ENCODE measurements at places on chromosomes 3 and 15.

DNA sequence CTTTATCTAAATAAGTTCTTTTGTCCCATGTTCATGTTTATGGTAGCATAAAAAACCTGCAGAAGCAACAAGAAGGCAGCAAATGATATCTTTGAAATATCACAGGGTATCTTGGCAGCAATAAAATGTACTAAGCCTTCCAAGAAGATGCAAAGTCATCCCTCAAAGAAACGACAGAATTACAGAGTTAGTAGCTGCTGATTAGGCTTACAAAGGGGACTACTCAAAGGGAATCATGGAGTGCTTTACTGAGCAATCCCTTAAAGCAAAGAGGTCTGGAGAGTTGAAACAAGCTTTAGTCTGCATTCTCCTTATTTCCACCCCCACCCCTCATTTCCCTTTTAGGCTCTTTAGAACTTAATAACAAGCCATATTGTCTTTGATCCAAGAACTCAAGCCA is 935.0 kb downstream of the SQOR start:
- no peak for DNase-seq

DNA sequence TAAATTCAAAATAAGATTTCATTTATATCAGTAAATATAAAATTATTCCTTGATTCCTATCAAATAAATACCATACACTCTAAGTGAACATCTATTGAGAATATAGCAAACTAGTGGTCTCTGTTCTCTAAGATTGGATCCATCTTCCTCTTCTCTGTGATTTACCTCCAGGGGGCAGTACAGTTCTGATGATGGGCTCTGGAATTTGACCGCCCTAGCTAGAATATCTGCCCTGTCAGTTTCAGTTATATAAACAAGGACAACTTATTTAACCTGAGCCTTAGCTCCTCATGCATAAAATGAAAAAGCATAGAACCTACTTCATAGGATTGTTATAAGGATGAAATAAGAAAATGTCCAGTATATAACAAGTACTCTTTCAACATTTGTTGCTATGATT is 171.1 kb upstream of the CCDC54 start:
- peak; percentile 53 for DNase-seq

DNA sequence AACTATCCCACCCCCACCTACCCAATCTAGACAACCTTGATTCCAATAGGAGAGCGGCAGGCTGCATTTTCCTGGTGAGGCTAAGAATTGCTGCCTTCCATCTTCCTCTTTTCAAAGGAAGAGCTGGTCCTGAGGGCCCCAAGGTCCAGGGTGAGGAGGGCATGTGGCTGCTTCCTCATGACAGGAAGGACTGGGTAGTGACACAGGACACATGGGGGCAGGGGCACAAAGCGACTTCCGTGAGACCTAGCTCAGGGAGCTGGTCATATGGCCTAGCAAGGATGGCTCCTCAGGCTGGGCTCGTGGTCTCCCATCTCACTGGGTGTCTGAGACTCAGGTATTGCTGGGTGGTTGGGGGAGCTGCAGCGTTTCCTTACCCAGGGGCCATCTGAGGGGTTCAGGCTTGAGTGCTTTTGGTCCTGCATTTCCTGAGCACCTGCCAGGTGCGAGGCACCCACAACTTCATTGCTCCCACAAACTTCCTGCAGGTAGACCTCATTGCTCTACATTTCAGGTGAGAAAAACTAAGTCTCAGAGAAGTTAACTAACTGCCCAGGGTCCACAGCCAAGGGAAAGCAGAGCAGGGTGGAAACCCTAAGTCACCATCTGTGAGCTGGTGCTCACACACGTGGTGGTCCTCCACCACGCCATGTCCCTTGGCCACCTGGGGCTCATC is 160.0 kb upstream of the TLE3 start:
- DNase-seq = peak; percentile 45

DNA sequence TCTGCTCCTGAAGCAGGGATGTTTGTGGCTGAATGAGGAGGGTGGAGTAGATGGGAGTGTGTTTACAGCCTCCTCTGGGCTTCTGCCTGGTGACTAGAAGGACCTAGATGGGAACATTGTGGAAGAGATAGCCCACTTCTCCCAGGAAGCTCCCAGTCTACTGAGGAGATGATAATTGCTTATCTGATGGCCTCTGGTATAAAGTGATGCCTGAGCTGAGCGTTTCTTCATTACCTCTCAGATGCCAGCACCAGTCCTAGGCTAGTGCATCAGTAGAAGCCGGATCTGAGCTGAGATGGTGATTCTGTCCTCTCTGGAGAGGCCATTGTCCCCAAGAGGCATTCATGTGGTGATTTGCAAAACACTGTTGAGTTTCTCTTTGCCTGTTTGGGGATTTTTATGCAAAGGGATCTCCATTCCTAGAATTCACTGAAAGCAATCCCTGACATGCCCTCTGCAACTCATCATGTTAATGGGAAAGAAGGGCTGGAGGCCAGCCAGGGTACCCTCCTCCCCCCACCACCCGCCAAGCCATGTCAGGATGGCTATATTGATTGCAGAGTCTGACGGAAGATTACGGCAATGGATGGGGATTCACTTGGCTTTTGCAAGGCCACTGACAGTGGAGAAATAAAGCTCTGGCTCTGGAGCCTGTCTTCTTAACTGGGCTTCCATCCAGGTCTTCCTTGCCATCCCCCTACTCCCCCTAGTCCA is 166.4 kb upstream of the ROPN1 start:
- no peak for DNase-seq

GRCh38 chr15:40928821-40929659 is at the start of gene DLL4:
Gene DLL4, plus strand, starts transcription at chr15:40929340. Its CDS starts 329 bp downstream, at chr15:40929669.
- peak; percentile 79 for DNase-seq

DNA sequence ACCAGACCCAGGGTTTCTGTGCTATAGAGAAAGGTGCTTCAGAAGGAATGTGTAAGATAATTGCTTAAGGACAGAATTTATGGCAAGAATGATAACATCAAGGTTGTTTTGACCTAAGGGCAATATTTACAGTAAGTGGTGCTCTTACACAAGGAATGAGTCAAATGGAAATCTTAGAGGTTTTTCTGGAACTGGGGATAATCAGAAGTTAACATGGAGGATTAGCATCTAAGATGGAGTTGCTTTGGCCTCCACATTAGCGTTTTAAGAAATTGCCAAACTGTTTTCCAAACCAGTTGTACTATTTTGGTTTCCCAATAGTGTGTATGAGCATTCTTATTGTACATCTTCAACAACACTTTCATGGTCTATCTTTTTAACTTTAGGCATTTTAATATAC is 3.1 kb downstream of the WDR93 start:
- no peak for DNase-seq

DNA sequence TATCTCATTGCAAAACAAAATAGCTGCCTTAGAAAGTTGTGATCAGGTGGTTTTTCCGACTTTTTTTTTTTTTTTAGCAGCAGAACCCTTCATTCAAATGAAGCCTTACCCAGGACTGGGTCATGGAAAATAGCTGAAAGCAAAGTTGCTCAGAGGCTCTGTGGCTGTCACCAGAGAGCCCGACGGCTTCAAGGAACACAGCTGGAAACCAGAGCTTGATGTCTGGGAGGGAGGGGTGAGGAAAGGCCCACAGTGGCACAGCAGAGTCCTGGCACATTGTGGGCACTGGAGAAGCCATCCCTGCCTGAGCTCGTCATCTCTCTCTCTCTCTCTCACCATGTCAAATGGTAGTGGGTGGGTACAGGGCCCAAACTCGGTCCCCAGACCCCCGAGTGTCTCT is 77.5 kb downstream of the RPN1 start:
- DNase-seq = no peak

- DNase-seq = no peak
These were observed 10.7 kb upstream of the SHISA5 start for GRCh38 chr3:48514431-48515227.

- DNase-seq = no peak
These were observed 63.7 kb downstream of the KLF15 start for GRCh38 chr3:126293370-126294082.

GRCh38 chr3:151282921-151283320 is 4.6 kb upstream of the P2RY14 start:
- DNase-seq = peak; percentile 65

DNA sequence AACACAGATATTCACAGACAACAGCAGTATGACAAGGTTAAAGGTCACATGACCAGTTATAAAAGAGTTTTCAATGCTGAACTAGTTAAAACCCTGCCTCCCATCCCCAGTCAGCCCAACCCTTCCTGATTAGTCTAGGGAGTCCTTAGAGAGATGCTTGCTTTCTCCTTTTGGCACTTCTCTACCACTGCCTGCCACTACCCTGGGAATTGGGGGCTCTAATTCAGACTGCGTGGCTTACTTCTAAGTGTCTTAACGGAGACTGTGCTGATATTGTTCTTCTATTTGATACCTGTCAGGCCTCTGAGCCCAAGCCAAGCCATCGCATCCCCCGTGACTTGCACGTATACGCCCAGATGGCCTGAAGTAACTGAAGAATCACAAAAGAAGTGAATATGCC is 11.7 kb upstream of the TRA2B start:
- DNase-seq = no peak

DNA sequence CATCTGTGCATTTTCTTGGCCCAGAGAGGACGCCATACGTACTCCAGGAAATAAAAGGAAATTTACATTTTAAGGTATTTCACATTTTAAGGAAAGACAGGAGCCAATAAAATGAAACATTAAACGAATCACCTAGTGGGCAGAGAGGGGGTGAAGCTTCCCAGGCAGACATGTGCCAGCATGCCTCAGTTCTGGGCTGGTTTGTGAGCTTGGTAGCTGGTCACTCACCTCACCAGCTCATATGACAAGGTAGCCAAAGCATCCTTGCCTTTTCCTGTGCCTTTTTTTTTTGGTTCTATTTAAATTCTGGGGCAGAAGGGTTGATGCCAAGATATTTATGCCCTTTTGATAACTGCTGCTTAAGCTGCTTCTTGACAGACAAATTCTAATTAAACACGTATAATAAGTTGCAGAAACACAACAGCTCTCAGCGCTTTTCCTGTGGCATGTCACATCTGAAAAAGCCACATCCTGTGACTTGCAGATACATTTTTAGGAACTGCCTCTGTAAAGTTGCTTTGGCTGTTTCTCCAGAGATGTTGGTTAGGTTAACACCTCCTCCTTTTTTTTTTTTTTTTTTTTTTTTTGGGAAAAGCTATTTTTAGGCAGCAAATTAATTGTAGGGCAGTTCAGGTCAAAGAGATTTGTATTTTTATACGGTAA is 218.6 kb downstream of the PDCD6IP start:
- peak; percentile 87 for DNase-seq

DNA sequence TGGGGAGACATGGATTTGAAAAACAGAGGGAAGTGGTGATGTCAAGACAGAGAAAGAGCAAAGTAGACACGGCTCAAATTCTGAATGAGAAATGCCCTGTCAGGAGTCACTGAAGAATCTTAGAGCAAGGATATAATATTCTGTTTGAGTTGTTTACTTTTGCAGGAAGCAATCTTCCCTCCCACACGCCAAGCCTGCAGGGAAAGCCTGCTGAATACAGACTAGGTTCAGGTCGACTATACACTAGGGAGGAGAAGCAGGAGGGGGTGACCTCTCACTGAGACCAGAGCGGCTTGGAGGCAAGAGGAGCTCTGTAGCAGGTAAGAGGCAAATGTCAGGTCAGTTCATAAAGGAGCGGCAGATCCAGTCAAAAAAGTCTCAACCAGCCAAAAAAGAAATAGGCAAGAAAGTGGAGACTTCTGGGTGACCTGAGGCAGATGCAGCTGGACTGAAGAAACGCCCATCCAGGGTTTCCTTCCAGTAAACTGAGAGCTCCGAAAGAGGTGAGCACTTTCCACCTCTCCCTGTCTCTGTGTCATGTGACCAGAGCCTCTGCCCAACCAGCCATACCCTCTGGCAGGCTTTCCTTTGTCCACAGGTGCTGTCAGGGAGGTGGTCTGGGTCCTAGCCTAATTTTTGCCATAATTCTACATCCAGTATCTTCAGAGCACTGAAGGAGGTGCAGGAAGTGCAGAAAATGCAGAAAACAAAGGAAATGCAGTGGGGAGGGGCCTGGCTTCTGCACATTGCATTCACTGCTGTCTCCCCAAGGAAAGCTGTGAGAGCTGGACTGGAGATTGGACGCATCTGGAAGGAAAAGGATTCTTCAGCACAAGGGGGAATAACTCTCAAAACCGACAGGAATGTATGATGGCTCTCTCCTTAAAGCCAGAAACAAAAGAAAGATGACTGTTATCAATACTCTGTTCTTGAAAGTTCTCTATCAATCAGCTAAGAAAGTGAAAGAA is 37.8 kb upstream of the CTXND1 start:
- no peak for DNase-seq
